ENCODE measurements at places on chromosomes 12 and 14.

- DNase-seq, result no peak
These were observed 219.6 kb downstream of the PHETA1 start for GRCh38 chr12:111149299-111149698.

GRCh38 chr12:19074700-19075099 lies 54.8 kb upstream of the PLEKHA5 start:
- no peak for DNase-seq

DNA sequence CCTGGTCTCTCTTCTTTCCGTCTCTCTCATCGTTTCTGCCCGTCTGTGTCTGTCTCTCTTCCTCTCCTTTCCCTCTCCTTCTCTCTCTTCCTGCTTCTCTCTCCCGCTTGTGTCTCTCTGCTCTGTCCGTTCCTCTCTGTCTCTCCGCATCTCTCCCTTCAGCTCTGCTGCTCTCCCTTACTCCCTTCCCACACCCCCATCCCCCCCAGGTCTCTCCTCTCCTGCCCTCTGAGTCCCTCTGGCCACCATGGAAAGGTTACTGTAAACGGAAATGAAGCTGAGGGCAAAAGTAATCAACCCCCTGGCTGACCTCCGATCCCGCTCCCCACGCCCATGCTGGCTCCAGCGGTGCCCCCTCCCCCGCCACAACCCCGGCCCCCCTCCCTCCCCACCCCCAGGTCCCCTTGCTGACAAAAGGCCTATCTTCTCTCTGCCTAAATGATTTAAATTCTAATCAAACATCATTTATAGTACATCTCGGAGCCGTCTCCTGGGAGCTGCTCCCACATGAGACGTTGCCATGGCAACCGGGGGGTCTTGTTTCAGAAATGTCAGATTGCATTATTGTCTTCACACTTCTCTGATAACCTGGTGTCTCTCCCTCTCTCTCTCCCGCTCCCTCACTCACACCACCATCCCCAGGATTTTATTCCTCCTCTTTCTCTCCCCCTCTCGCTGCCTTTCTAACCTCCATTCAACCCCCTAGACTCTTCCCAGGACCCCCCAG lies 203.8 kb downstream of the RBM19 start:
- DNase-seq, result no peak

DNA sequence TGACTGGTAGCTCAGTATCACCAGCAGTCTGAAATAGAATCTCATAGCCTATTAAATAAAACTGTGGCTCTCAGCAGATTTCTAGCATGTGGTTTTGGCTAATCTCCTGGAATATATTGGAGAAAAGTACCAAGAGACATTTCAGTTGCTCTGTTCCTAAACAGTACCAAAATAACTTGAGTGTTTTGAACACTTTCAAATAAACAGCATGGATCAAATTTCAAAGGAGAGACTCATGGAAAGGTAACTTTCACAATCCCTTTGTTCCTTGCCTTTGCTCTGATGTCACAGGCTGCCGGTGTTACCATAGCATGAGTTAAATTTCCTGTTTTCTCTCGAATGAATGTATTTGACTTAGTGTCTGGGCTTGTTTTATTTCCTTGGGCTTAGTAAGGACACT lies 3.4 kb downstream of the ARG2 start:
- DNase-seq, result no peak

GRCh38 chr12:45674181-45674977 lies 55.1 kb upstream of the ARID2 start:
- no peak for DNase-seq

DNA sequence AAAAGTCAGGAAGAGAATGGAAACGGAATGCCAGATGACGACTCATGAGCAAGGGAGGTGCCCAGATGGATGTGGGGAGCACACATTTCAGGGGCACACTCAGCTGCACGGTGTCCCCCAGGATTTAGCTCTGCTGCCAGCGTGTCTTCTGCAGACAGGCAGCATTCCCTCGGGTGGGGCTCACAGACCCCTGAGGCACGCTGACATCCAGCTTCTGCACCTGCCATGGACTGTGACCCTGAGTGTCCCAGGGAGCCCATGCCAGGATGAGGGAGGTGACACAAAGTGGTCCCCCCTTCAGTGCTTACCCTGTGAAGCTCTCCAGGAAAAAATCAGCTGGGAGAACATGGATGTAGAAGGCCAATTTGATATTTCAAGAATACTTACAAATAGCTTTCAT lies 84.2 kb downstream of the PIWIL1 start:
- DNase-seq, result no peak

GRCh38 chr12:10364815-10365622 lies 24.8 kb downstream of the KLRK1 start:
- DNase-seq, result peak; percentile 79

DNA sequence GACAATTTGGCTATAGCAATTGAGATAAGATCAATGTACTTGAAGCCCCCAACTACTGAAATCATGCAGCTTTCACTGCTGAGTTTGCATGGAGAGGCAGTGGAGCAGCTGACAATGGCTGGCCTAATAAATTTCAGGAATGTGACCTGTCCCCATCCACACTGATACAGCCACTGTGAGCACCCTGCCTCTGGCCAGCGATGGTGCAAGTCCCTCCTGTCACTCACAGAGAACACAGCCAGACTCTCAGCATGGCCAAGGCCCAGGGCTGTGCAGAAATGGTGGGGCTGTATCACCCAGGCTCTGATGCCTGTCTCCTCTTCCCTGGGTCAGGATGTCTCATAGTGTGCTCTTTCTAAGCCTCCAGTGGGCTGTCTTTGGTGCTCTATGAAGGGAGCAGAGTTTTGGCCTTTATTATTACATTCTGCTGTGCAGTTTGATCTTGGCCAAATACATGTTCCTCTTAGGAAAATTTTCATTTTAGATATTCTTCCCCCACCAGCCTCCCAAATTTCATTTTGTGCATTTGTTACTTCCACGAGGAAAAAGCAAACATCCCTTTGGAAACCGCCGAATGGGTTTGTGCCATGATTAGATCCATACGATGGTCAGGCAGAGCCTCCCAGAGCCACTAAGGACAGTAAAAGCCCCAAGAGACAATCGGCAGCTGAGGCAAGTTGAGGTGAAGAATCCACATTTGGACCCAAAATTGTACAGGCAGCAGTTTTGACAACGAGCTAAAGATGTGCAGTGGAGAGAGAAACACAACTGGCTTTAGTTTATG lies 85.1 kb upstream of the WSCD2 start:
- no peak for DNase-seq

GRCh38 chr12:49548822-49549648 lies 10.2 kb downstream of the KCNH3 start:
- no peak for DNase-seq

- DNase-seq, result no peak
These were observed 1418.2 kb downstream of the AACS start for GRCh38 chr12:126483145-126484068.

DNA sequence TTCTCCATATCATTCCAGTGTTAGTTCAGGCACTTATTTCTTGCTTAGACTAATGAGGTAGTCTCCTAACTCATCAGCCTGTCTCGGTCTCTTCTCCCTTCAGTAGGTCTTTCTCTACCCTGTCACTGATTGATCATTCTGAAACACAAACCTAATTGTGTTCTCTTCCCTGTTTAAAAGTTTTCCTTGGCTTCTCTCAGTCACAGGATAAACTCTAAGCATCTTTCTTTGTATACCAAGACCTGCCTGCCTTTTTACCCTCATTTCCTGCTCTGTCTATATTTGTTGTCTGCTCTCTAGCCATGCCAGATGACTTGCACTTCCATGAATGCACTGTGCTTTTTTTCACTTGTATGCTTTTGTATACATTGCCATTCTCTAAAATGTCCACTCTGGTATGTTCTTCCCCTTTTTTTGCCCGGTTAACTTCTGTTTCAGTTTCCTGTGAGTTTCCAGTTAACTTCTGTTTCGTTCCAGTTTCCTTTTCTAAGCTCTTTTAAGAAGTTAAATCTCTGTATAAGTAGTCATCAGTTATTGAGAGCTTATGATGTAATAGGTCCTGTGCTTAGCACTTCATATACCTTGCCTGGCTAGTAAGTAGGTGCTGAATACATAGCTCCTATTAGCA lies 12.8 kb downstream of the DIP2B start:
- peak; percentile 37 for DNase-seq

GRCh38 chr12:10119066-10119465 lies 10.9 kb downstream of the CLEC7A start:
- no peak for DNase-seq
